Cardiac septum (tissue), 1 donor: ENCODE measurements at places on chromosomes 2 and 18.

- DNase-seq: no peak
Observed at GRCh38 chr18:3529601-3530000, 79.6 kb downstream of the TGIF1 start.

GRCh38 chr2:81981585-81981984 lies 1677.0 kb upstream of the LRRTM1 start:
- no peak for DNase-seq

GRCh38 chr2:43158259-43158880 lies 68.0 kb downstream of the ZFP36L2 start:
- no peak for DNase-seq

DNA sequence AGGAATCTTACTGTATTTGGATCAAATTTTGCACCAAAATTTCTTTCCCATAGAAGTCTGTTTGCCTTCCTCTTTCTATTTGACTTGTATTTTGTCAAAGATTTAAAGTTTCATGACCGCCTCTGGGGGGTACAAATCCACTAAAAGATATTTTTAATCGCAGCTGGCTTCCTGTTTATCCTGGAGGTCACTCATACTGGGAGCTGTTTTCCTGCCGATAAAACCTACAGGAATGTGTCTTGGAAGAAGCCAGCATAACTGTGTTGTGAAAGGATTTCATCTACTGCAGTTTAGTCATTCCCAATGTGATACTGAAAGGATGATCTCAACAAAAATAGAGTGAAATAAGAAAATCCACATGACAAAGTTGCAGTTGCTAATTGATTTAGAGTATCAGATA lies 184.0 kb downstream of the RIT2 start:
- DNase-seq: no peak

DNA sequence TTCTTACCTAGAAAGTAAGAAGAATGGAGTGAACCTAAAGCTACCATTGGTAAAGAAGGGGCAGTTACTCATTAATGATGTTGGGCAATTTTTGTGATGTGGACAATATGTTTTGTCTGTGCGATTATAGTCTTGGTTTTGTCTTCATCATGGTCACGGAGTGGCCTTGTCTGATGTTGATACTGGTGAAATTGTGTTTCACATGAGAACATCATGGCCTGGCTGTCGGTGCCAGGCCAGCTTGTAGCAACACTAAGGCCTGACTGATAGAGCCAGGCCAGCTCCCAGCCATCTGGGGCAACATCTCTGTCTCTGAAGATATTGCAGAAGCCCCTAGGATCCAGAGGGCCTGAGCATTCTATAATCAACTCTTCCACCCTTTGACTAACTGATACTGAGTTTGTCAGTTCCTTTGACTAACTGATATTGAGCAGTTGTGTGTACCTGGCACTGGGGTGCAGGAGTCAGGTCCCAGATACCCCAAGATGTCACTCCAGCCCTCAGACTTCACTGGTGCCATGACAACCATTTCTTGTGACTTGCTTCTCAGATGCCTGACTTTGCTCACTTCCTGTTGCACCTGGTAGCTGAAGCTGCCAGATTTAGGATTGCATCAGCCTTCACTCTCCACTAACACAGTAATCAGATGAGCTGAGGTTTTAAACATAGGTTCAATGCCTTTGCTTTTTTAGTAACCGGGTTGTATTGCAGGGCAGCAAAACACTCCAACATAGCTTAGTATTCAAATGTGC lies 62.5 kb downstream of the RPIA start:
- DNase-seq: no peak

DNA sequence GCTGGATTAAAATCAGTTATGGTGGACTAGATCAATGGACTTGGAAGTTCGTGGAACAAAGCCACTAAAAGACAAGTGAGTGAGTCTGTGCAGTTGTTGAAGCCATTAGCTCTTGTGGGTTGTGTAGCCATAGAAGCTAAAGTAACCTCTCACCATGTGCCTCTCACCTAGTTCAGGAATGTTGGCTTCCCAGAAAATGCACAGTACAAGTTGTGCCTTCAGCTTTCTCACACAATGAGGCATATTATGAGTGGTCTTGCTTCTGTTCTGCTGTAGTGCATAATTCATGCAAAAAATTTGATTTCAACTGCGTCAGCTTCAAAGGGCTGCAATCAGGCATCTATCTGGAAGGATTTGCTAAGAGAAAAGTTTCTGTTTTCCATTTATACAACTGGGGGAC lies 26.2 kb downstream of the CERS6 start:
- no peak for DNase-seq

GRCh38 chr2:25341011-25341727 lies 556 bp downstream of the DNMT3A start:
- DNase-seq: no peak
